ENCODE measurements at places on chromosomes 16 and 17.

- DNase-seq: peak; percentile 53
Measured at GRCh38 chr17:35560703-35561102, at the start of gene SLFN14. Gene SLFN14 (minus strand): TSS chr17:35560819. CDS start chr17:35558062, 2,757 bp downstream.

DNA sequence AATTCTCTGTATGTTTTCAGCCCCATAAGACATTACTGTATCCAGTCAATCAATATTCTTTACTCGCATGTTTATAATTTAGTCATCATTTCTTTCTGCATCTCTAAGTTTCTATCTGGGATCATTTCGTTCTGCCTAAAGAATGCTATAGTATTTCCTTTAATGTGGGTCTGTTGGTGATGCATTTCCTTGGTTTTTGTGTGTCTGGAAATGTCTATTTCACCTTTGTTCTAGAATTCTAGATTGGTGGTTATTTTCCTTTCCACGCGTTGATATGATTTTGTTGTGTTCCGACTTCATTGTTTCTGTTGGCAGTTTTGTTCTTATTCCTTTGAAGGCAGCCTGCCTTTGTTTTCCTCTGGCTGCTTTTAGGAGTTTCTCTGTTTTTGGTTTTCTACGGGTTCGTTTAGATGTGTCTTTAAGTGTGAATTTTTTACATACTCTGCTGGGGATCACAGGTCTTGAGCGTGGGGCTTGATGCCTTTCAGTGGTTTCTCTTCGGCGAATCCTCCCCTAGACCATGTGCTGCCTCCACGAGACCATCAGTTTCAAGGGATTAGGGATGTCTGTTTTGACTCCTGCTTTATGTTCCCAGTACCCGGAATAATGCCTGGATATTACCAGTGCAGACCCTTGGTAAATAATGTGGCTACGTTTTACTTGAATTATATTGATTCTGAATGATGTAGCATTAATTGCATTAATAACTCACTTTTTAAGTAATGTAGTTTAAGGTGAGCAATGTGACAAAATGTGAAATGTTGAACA, 23.5 kb downstream of the POLR3E start:
- DNase-seq: no peak

GRCh38 chr16:70691223-70692129, 5.6 kb upstream of the MTSS2 start:
- peak; percentile 87 for DNase-seq

GRCh38 chr16:29994600-29995323, 655 bp downstream of the HIRIP3 start:
- DNase-seq: peak; percentile 69

GRCh38 chr17:56653877-56654276, 60.4 kb downstream of the NOG start:
- DNase-seq: peak; percentile 78

GRCh38 chr17:77478281-77478680, 337.5 kb downstream of the SEC14L1 start:
- no peak for DNase-seq

GRCh38 chr17:49955157-49955556, 13.8 kb upstream of the DLX4 start:
- DNase-seq: no peak

DNA sequence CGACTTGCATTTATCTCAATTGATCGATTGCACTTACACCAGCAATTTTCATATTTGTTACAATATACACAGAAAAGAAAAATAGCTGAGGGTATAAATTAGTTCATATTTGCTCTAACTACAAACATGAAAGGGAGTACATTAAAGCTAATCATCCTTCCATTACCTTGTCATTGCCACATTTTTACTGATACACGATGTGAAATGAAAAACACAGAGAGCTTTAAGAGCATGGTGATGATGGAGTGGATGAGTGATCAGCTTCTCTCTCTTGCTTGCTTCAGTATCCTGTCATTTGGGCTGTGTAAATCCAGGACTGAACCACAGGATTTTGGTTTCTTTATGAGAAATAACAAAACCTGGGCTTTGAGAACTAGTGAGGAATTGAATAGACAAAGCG, 1207.5 kb upstream of the GOT2 start:
- no peak for DNase-seq

GRCh38 chr16:74252329-74252728, 44.3 kb upstream of the PSMD7 start:
- DNase-seq: peak; percentile 11

DNA sequence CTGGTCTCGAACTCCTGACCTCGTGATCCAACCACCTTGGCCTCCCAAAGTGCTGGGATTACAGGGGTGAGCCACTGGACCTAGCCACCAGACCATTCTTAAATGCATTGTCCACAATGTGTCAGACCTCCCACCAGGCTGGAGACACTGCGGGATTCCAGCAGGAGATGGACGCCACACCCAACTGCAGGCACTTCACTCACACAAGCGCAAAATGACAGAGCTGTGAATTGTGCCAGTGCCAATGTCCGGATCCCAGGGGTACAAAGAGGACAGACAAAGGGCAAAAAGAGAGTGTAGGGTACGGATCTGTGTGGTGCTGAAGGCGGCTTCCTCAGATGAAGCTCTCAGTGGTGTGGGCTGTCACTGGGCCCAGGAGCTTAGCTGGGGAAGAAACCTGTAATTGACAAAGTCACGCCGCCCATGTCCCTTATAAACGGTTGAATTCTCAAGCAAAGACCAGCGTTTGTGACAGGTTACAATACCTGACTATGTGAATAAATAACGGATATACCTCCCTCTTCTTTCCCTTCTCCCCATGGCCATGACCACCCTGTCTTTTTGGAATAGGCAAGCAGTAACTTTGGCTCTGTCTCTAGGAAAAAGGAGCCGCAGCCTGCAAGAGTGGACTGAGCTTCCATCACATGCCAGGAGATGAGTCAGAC, 40.0 kb downstream of the HS3ST3A1 start:
- no peak for DNase-seq

- no peak for DNase-seq
Measured at GRCh38 chr17:17978481-17979424, 6.1 kb downstream of the DRC3 start.

GRCh38 chr17:67582673-67583081, 135.1 kb upstream of the NOL11 start:
- no peak for DNase-seq

- no peak for DNase-seq
Measured at GRCh38 chr16:75627851-75628250, 4.8 kb upstream of the ADAT1 start.

DNA sequence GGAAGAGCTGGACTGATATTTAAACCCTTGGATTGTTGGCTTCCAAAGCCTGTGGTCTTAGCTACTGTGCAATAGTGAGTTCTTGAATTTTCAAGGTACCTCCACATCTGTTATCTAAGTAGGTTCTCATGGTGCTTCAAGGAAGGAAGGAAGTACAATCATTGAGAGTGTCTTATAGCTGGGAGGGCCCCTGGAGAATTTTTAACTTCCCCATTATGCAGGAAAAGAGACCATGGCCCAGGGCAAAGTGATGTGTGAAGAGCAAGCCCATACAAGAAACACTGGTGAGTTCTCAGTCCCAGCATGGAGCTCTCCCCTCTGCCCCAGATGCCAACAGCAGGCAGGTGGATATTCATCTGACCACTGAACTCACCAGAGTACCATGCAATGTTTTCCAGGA, 169.0 kb upstream of the IRX6 start:
- no peak for DNase-seq

DNA sequence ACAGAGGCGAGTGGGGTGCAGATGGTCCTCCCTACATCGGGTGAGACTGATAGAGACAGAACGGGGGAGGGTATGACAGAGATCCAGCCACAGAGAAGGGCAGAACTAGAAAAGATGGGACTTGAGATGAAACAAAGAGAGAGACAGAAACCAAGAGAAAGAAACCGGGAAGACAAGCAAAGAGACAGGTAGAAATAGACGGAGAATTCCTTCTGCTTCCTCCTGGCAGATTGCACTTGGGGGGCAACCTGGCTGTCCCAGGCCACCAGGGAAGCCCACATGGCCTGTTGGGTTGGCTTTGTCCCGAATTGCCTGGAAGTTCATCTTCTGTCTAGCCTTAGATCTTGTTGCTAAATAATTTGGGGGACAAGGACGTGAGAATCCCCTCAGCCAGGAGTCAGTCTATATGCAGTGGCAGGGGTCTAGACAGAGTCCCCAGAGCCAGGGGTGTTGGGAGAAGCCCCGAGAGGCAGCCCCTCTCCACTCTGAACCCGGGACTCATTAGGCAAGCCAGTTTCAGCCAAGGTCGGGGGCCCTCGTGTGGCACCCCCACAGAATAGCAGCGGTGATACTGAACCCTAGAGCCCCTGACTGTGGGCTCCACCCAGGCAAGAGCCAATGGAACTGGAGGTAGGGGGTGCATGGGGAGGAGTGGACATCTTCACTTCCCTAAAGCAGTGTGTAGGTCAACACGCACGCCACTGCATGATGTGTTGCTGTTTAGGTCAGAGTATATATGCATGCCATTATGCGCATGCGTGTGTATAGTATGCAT, 627 bp upstream of the TSPOAP1 start:
- peak; percentile 42 for DNase-seq

DNA sequence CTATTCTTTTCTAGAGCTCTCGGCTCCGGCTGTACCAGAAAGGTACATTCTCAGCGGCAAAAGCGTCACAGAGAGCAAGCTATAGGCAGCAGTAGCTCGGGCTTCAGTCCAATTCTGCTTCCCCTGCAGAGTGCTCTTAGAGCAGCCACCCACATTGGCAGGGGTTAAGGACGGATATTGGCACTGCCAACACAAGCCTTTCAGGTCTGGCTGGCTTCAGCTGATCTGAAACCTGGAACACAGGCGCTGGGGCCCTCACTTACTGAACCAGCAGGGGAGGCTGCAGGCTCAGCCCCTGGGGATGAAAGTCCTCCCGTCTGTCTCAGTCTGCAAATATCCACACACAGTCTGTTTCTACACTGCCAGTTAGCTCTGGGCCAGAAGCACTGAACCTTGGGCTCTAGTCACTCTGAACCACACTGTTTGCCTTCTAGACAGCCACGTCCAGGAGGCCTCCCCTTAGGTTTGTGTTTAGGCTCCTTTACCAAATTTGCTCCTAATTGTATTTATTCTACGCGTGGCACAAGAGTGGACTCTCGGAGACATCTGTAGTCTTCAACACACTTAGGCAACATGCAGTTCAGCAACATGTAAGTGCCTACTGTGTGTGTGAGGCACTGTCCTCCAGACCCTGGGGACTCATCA, 40.1 kb downstream of the HIC1 start:
- DNase-seq: peak; percentile 52

DNA sequence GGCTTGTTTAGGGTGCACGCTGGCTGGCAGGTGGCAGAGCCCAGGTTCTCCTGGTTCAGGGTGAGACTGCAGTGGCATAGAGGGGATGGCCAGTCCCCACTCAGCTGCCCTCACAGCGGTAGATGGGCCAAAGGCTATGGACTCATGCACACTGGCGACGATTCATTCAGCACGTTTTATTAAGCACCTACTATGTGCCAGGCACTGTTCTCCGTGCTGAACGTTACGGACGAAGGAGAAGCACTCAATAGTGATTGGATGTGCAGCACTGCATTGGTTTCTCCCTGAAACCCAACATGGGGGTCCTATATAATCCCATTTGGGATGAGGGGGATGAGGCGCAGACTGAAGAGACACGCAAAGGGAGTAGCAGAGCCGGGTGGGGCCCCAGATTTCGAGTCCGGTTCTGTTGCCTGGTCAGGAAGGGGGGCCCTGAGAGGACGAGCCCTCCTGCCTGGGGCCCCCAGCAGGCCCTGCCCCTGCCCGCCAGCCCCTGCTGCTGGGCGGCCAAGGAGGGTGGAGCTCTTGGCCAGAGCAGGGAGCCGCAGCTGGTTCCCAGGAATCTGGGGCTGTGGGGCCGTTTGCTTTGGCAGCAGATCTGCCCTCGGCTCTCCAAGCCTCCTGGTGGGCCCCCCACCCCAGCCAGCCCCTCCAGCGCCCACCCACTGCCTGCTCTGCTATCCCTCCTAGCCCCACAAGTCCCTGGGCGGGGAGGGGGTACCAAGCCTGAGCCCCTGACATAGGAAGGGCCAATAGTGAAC, 8.8 kb downstream of the GLIS2 start:
- no peak for DNase-seq

- no peak for DNase-seq
Measured at GRCh38 chr16:81293909-81294802, 20.6 kb upstream of the GAN start.

DNA sequence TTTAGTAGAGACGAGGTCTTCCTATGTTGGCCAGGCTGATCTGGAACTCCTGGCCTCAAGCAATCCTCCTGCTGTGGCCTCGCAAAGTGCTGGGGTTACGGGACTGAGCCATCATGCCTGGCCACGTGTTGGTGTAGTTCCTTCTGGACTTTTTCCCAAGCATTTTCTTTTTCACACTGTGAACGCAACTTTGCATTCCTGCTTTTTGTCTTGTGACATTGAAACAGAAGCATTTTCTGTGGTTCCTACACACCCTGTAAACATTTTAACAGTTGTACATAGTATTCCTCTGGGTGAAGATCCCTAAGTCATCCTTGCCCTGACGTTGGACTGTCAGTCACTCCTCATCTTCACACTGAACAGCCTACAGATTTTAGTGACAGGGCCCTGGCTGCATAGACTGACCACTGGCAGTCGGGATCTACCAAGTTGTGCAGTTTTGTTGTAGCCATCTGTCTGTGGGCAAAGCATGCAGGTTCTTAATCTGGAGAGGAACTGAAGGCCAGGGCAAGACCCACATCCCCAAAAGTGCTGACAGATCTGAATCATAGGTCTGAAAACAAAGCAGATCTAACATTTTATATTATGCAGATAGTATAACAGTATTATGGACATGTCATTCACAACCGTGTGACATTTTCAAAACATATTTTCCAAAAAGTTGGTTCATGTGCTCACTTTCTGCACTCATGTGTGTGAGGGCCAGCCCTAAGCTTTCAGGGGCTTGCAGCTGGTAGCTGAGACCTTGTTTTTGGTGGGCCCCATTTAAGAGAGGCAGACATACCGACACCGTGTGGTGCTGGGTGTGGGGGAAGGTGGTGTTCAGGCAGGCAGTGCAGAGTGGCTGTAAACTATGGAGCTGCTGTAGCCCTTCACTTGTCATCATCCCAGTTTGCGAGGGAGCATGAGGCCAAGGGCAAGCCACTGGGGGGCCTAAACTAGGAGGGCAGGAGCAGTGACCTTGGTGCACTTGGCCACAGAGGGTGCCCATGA, 59.9 kb downstream of the EPN2 start:
- no peak for DNase-seq

GRCh38 chr17:72719578-72720493, 372.7 kb downstream of the SLC39A11 start:
- DNase-seq: no peak

- no peak for DNase-seq
Measured at GRCh38 chr16:9395958-9396359, 304.5 kb downstream of the HAPSTR1 start.

GRCh38 chr16:6081320-6081976, 983.9 kb upstream of the EEF2KMT start:
- DNase-seq: peak; percentile 62

GRCh38 chr17:31452101-31452500, 60.6 kb downstream of the RAB11FIP4 start:
- no peak for DNase-seq

GRCh38 chr17:58335779-58336455, 7.3 kb upstream of the TSPOAP1 start:
- peak; percentile 51 for DNase-seq

GRCh38 chr17:59756236-59756818, 48.9 kb downstream of the VMP1 start:
- DNase-seq: peak; percentile 23

GRCh38 chr17:7548585-7549400, at the start of gene TNFSF12:
Gene TNFSF12 (plus strand): TSS chr17:7549058. CDS start chr17:7549154, 96 bp downstream.
- peak; percentile 44 for DNase-seq
